Activated CD4-positive, alpha-beta T cell treated with anti-CD3 and anti-CD28 coated beads, Interleukin-10, Interleukin-2, amounts not matched to agents 100 ng/mL and 50 ng/mL, durations not matched to agents 16 hours and 8 hours (primary cell): ENCODE measurements at places on chromosomes 5 and 9.

- DNase-seq: no peak
These were observed 1050.2 kb downstream of the CDH12 start for GRCh38 chr5:21802869-21803490.

DNA sequence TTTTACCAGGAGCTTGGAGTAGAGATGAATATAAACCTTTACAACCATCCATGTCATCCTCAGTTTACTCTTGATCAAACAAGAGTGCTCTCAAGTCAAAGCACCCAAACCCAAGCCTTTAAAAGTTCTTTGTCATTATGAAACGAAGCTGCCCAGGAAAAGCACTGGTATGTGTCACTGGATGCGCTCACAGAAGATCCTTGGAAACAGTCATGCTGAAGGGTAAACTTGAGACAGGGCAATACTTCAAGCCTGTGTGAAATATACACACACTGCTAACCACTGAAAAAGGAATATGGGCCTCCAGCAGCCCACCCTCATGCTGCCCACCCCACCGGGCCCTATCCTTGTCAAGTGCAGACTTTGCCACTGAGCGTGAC lies 84.5 kb downstream of the PRRT1B start:
- peak; percentile 43 for DNase-seq

DNA sequence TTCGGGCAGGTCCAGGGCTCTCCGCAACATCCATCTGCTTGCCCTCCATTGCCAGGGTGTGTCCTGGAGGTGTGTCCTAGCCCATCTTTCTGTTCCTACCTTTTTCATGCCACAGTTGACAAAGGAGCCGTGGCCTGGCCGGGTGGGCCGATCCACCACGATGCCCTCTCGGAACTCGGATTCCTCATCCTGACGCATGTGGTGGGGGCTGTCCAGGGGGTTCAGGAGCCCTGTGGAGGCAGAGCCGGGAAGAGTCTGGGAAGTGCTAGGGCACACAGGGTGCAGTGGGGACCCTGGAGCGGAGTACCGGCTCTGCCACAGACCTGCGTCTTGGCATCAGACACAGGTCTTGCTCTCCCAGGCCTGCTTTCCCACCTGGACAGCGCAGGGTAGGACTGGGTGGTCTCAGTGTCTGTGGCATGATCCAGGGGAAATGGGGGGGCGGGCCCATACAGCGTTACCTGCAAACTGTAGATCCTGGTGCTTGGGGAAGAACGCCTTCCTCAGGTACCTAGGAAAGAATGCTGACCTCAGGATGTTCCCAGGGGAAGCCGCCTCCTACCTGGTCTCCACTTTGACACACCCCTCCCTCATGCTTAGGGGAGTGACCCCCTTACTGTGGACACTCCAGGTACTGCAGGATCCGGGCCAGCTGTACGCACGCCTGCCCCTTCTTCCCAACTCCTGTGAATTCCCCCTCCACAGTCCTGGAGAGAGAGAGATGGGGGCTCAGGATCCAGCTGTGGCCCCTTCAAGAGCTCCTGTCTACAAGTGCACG lies 3.5 kb downstream of the SPOUT1 start:
- DNase-seq: no peak

DNA sequence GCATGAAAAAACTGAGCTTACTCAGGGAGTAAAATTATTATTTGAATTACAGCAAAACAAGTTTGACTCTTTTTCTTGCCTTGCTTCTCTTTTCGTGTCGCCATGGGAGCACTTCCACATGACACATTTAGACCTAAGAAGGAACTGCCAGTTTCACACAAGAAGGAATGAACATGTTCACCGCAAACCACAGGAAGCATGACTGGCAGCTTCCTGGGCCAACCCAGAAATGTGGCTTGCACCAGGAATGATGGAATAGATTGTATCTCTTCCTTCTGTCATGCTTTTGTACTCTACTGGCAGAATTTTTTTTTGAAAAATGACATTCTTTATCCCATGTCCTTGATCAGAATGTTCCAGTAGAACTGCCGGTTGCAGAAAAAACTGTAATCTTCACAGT lies 32.9 kb upstream of the MAN2A1 start:
- DNase-seq: peak; percentile 77

DNA sequence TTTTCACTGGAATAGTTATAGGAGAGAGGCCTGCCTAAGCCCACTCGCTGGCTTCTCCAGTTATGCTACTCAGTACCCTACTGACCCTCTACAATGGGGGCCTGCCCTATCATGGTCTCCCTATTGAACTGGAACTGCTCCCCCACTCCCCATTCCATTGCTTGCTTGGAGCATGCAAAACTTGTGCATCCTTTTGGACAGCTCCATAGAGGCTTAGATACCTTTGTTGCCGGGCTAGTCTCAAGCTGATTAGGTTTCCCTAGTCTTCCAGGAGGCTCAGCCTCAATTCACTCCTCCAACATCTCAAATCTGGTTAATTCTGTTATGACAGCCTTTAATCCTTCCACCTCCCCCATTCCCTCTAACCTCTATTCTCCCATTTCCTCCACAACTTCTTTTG lies 39.9 kb downstream of the KIF24 start:
- no peak for DNase-seq

DNA sequence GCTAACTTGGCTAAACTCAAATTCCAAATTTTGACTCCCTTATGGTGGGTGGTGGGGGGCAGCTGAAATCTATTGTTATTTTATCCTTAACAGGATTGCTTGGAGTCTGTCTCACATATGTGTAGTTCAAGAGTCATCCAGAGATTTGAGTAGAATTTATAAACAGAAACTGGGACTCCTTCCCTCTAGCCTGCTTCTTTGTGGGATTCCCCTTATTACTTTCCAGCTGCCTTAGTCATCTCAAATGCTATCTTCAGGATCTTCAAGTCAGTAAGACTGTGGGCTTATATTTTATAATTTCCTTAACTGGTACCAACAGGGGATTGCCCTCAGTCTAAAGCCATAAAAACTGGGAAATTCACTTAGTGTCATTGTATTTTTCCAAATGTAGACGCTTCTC lies 55.5 kb downstream of the NNT start:
- DNase-seq: no peak

- no peak for DNase-seq
These were observed 376.1 kb downstream of the BRINP1 start for GRCh38 chr9:118992813-118993794.
